Kasumi-1 (cell line): ENCODE measurements at places on chromosomes 7 and 10.
A peak's percentile ranks its signal among the peaks of the same experiment; 100 is the strongest.

DNA sequence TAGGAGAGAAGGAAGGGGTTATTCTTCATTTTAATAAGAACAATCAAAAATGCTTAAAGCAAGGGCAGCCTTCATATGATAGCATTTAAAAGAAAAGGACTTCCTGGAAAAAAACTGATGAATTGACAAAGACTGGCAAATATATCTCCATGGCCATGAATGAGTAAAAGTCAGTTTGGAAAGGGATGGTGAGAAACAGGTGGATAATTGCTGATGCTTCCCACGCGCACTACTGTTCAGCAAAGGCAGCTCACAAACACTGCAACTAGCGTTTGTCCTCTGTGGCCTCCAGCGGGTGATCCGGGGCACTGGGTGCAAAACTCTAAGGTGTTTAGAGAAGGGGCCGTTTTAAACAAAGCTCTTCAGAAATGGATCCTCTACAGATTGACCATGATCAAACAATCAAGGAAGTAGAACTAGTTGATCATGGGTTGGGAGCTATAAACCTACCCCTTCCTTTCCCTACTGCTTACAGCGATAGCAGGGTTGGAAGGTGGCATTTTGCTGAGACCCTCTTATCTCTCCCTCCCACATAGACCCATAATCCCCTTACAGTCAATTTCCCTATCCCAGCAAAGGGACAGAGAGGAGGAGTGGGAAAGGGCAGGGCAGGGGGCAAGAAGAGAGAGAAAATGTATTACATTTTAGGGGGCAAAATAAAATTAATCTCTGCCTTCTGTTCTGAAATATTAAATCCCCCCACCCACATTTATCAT, 53.8 kb downstream of the SMURF1 start:
- no peak for DNase-seq

DNA sequence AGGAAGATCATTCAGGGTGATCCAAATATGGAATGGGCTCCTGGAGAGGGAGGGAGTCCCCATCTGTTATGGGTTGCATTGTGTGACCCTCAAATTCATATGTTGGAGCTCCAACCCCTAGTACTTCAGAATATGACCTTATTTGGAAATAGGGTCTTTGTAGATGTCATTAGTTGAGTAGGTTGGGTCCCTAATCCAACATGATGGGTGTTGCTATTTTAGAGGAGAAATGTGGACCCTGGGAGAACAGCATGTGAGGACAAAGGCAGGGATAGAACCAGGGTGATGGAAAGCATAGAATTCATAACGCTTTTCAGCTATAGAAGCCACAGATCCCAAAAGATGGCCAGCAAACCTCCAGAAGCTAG, 91.5 kb upstream of the SMNDC1 start:
- no peak for DNase-seq

GRCh38 chr10:128852902-128853301, 614.1 kb upstream of the MGMT start:
- DNase-seq, result no peak

DNA sequence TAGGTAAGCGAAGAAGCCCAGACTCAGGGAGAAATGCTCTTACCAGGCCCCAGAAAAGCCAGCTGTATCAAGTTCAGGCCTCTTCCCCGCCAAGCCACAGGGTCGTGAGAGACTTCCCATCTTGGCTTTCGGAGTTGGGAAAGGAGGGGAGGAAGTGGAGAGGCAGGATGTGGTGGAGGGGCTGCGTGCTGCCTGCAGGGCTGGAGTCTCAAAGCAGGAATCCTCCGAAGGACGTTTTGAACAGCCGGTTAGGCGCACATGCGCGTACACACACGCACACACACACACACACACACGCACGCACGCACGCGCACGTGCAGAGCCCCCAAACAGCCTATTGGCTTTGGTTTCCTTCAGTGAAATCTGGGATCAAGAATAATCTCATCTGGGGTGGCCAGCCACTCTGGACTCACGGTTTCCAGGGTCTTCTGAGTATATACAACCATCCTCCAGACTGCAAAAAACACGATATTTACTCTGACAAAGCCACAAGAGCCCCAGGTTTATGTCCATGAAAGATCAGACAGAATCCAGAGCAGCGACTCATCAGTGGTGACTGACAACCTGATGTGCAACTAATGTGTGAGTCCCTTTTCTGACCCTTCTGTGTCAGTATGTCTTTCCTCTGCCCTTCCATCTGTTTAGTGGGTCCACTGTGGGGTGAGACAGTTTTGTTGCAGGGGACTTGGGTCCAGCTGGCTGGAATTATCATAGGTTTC, 115.0 kb upstream of the ZNF438 start:
- DNase-seq, result peak; percentile 99

- DNase-seq, result no peak
Measured at GRCh38 chr7:17584822-17585221, 286.4 kb downstream of the AHR start.

DNA sequence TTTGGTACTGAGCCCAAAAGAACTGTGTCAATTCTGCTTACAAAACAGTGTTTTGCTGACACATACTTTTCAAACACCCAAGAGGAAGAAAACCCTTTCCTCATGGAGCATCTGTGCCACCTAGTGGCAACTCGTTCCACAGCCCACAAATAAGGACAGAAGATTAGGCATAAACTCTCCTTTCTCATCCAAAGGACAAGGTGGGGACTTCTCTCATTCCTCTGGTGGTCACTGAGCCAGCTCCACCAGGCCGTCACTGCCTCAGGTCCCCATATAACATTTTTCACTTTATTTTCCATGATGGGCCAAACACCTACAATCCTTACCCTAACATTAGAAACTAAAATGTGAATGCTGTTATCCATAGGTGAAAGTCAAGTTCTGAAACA, 76.9 kb downstream of the RNF216 start:
- DNase-seq, result peak; percentile 60

DNA sequence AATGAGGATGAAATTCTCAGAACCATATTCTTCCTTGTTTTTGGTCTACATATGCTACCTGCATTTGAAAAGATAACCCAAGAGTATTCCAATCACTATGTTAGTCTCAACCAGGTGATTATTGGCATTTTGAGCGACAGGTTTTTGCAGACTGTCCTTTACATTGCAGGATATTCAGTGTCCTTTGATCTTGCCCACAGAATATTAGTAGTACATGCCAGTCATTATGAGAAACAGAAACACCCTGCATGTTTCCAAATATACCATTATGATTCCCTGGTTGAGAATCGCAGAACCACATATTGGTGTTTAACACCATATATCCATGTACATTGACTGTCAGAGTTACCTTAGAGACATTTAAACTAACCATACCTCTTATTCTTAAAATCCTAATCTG, 30.6 kb downstream of the TMEM243 start:
- DNase-seq, result no peak

DNA sequence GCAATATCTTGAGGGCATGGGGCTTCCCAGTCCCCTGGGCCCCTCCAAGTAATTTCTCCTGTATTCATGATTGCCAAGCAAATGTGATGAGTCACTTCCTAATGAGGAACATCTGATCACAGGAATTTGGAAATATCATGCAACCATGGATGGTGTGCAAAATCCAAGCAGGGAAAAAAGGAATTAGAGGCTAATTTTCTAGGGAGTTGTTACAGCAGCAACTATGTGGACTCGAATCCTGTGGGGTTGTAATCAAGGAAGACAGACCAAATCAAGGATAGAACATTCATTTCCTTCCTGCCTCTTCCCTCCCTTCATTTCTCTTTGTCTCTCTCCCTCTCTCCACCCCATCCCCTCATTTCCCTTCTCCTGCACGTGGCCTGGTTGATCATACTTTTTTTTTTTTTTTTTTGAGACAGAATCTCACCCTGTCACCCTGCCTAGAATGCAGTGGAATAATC, 23.9 kb upstream of the AGFG2 start:
- DNase-seq, result no peak

- no peak for DNase-seq
Measured at GRCh38 chr10:101140084-101140949, 9.2 kb downstream of the TLX1 start.

GRCh38 chr7:141200191-141201108, 126.6 kb downstream of the TMEM178B start:
- no peak for DNase-seq

DNA sequence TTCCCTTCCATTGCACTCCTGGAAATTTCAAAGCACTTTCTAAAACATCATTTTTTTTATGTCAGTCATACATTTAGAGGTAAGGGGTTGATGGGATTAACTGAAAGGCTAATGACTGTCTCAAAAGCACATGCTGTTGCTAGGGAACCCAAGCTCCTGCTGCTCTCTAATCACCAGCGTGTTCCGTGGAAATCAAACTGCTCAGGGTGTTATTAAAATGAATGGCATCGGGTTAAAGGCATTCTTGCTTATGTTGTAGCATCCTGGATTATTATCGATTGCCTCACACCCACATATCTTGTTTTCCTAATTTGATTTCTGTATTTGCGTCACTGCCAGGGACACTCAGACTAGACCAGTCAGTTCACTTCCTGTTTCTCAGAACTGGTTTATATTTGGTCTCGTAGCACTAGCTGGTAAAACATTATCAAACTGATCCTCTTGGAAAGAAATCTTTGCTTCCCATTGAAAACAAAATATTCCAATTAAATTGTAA, 216.5 kb upstream of the MKLN1 start:
- DNase-seq, result peak; percentile 49

DNA sequence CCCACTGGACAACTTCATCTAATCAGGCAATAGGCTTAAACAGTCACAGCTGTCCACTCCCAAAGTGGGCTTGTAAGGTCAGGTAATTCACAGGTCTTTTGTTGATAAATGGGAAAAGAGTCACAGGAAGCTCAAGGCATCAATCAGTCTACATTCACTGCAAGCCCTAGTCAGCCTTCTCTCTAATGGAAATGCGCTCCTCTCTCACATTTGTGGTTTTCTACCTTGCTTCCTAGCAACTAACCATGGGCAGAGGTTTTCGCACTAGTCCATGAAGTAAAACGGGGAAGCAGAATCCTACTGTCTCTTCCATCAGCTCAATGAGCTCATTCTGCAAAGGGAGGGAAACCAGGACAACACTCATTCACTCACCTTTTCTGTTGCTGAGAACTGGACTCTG, 53.5 kb upstream of the APBB1IP start:
- no peak for DNase-seq

GRCh38 chr7:31710171-31710570, 23.2 kb downstream of the PPP1R17 start:
- DNase-seq, result no peak

- no peak for DNase-seq
Measured at GRCh38 chr7:156474241-156474743, 166.3 kb upstream of the RNF32 start.

DNA sequence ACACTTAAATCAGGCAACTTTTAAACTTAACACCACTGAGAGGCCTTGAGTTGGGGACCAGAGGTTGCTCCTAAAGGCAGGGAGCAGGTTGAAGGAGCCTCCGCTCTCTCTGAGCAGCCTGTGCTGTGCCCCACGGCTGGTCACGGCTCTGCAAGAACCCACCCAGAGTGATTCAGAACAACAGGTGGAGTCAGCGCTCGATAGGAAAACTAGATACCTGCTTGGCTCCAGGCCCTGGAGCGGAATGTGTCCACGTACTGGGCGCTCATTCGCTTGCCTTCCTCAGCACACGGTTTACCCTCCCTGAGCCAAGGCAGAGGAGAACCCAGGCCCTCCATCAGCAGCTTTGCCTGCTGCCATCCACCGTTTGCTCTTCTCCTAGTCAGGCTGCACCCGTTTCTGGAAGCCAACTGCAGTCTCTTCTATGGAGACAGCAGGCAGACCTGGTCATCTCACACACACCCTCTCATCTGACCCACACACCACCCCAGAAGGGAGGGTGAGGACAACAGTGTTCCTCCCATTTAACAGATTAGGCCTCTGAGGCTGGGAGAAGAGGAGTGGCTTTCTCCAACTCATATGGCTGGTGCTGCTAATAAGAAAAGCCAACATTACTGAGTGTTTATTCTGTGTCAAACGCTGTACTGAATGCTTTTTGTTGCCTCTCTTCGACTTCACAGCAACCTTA, 37.6 kb upstream of the PDCD4 start:
- no peak for DNase-seq
